MV-4-11 (cell line): ENCODE measurements at places on chromosomes 6 and 20.

DNA sequence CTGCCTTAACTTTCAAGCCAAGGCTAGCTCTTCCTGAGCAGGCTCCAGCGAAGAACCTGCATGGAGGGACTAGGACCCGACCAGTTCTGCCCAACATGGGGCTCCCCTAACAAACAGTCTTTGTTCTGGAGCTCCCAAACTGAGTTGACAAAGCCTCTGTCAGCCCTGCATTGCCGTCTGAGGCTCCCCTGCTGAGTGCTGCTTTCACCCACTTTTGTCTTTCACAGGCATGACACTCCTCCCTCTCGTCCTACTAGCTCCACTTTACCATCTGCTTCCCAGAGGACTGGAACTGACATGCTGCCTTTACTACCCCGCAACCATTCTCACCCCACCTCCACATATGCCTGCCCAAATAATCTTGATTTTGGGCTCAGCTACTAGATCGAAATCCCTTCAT lies 45.1 kb upstream of the B4GALT5 start:
- DNase-seq: no peak

DNA sequence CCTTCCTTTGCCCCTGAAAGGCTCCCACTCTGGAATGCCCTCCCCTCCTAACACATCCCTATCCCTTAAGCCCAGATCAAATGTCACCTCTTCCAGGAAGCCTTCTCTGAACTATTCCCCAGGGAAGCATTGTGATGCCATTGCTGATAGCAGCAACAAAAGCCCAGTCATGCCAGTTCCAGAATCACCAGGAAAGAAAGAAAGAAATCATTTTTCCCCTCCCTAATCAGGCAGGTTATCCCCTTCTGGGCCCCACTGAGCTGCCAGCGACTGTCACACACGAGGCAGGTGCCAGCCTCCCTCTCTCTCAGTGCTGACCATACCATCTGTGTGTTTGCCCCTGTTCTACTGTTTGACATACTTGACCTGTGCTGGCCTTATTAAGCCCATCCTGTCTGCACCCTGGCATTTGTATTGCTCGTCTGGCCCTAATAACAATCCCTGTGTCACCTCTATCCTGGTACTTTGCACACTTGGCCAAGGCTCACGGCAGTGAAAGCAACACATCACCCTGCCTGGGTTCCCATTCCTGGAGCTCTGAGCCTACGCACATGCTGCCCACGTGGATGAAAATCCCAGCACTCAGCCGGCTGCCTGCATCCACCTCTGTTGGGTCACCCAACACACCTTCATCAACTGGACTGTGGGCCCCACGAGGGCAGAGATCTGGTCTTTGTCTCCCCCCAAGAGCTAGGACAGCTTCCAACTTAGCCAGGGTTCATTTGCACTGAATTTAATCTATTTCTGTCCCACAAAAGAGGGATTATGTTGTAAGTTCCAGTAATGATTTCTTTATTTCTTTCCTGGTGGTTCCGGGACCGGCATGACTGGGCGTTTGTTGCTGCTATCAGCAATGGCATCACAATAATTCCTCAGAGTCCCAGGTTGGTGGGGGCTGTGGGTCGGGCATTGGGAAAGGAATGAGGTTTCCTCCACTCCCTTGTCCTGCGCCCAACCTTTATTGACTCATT lies 5.3 kb upstream of the BPIFB1 start:
- no peak for DNase-seq

- no peak for DNase-seq
These were observed 381.3 kb downstream of the PKHD1 start for GRCh38 chr6:51706086-51706485.

DNA sequence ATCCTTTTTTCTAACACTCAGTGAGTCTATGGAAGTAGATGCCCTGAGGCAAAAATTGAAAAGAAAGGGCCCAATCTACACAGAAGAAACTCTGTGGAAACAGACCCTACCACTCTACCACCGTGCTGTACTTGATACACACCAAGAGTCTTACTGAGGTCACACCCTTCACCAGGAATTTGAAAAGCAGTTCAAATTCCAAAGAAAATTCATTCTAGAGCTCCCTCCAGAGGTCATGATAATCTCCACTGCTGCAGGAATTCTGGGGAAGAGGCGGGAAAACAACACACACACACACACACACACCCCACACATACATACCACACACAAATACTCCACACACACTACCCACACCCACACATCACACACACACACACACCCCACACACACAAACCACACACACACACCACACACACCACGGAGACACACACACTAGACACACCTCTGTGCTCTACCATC lies 336.8 kb downstream of the HDGFL1 start:
- DNase-seq: no peak

GRCh38 chr6:137879299-137879698 lies 12.2 kb downstream of the TNFAIP3 start:
- no peak for DNase-seq

DNA sequence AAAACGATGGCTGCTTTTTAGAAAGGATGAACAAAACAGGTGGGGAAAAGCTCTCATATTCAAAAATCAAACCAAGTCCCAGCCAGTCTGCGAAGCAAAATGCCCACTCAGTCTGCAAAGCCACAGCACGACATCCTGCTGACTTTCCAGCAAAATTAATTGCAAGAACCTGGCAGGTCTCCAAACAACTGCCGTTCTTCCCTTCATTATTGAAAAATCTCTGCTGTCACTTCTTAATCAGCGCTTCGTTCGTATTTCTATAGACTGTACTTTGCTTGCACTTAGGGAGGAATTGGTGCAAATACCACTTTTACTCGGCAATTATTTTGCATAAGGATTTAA lies 222.4 kb downstream of the CBLN4 start:
- no peak for DNase-seq

- no peak for DNase-seq
These were observed 47.1 kb downstream of the NEDD9 start for GRCh38 chr6:11185204-11185842.

- DNase-seq: no peak
These were observed 144.7 kb downstream of the MYO6 start for GRCh38 chr6:75893776-75894152.
